Esophagus squamous epithelium (tissue), 5 donors: ENCODE measurements at places on chromosomes 1 and 21.

- no peak for DNase-seq
These were observed 204.2 kb downstream of the KCNT2 start for GRCh38 chr1:196403803-196404690.

GRCh38 chr1:52613636-52614373 lies 11.6 kb downstream of the GPX7 start:
- DNase-seq = no peak

- DNase-seq = no peak
These were observed 5.5 kb upstream of the CFAP410 start for GRCh38 chr21:44344541-44345183.

DNA sequence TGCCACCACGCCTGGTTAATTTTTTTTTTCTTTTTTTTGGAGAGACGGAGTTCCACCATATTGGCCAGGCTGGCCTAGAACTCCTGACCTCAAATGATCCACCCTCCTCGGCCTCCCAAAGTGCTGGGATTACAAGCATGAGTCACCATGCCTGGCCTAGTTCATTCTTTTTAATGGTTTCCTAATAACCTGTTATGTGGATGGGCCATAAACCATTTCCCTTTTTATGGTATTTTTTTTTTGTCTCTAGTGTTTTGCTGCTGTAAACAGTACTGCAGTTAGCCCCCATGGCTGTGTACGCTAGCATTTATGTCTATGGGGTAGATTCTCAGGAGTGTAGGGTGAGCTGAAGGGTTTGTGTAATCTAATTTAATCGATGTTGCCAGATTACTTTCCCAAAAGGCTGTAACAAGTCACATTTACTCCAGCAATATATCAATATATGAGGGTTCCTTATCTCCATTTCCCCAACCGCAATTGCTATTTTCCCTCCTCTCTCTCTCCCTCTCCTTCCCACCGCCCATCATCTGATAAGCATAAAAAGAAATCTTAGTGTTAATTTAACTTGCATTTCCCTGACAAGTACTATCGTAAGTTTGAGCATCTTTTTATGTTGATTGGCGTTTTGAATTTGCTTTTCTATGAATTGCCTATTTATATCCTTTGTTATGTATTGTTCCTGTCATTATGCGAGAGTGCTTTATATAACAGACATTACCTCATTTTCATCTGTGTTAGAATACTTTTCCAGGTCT lies 28.7 kb downstream of the RCSD1 start:
- DNase-seq = no peak

GRCh38 chr21:21713651-21714180 lies 715.5 kb downstream of the NCAM2 start:
- DNase-seq = no peak

DNA sequence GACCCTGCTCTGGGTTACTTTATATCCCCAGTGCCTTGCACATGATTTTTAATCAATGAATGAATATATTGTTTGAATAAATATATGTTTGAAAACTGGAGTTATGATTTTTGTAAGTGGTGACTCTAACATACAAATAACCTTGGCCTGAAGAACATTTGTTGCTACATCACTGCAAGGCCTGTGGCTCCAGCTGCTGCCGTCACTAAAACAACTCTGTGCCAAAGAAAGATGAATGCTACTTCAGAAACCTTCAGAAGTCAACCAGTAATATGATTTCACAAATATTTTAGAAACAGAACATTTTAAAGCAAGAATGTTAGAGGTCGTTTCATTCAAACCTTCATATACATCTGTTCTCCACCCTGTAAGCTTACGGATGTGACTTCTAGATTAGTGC lies 60.6 kb upstream of the SEC16B start:
- DNase-seq = no peak

DNA sequence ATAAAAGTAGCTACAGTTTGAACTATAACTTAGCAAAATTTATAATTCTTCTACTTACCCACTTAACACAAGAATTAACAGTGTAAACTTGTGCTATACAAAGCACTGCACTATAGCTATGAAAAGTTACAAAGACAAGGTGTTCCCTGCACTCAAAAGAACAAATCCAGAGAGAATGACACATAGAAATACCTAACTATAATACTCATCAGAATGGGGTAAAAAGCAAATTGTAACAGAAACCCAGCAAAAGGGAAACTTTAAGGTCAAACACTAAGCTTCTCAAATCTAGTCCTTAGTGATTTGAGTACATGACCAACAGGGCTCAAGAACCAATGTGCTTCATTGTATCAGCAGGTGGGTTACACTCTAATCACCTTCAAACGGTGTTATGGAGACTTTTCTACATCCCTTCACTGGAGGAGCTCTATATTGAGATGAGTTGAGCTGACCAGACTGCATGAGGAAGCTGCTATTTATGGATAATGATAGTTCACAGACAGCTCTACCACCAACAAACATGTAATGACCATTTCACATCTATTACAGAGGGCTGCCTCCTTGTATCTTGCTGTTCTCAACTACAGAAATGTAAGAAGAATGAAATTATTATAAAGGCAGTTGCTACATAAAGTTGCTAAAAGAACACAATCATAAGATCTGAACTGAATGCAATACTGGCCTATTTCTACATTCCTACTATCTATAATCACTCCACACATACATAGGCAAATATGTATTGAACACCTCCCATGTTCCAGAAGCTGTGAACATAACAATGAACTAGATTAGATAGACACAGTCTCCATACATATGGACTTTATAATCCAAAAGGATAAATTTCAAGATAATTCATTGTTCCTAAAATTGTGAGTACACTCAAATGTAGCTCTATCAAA lies 47.6 kb downstream of the PIK3R3 start:
- no peak for DNase-seq
